ENCODE measurements at places on chromosomes 2 and 18.

DNA sequence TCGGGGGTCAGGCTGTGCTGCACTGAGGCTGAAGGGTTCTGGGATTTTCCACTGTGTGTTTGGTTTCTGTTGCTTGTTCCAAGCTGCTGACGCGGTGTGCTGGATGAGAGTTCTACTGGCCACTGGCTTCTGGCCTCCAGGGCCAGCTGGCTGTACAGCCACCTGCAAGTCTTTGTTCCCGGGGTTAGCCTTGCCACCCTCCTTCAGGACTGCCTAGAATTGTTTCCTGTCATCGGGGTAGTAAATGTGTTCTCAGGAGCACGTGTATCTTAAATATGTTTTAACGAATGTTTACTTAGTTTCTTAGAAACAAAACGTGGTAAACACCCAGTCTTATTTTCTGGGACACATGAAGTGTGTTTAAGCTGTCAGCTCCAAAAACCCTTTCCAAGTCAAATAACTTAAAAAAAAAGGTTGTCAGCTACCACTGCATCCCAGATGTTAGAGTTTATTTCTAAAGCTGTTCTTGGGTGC is 231.2 kb downstream of the AGAP1 start:
- peak; percentile 14 for DNase-seq

DNA sequence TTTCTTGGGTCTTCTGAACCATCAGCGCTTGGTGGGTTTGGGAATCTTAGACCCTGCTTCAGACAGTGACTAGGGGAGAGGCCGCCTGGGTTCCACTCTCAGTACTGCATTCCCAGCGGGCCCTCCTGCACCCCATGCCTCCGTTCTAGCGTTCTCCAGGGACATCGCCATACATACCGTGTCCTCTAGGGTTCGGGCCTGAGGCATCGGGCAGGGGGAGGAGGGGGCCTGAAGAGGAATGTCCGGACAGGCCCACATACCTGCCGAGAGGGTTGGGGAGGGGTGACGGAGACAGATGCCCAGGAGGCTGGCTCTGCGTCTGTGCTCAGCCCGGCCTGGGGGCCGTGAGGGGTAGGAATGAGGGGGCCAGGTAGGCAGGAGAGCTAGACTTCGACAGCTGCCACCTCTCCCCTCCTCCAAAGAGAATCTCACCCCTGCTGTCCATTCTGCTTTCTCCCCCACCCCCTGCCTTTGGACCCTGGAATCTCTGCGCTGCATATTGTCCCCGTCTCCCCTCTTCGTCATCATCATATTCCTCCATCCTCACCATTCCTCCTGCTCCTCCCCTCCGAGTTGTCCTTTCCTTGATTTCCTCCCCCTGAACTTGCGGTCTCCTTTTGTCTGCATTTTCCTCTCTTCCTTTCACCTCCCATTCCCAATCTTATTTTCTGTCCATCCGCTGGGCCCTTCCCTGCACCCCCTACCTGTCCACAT is 7.8 kb upstream of the WNT10A start:
- no peak for DNase-seq

DNA sequence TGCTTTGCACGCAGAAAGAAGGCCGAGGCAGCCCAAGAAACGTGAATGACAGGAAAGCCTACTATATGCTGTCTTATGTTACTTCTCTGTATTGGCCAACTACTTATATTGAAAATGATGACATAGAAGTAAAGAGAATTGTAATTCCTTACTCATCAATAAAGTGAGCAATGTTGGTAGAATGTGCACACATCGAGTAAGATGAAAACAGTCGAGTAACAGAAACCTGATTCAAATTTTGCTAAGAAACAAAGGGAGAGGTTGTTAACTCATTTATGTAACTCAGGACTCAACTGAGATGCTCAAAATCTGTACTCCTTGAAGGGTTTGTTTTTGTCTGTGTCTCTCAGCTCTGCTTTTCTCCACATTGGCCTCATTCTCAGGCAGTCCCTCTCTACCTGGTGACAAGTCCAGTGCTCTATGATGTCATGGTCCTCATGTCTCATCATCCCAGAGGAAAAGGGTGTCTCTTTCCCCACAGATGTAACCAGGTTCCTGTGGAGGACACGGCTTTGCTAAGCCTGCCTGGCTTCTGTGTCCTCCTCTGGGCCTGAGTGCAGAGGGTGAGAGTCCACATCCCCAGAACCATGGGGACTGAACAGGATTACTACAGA is 30.3 kb upstream of the CCDC93 start:
- no peak for DNase-seq

DNA sequence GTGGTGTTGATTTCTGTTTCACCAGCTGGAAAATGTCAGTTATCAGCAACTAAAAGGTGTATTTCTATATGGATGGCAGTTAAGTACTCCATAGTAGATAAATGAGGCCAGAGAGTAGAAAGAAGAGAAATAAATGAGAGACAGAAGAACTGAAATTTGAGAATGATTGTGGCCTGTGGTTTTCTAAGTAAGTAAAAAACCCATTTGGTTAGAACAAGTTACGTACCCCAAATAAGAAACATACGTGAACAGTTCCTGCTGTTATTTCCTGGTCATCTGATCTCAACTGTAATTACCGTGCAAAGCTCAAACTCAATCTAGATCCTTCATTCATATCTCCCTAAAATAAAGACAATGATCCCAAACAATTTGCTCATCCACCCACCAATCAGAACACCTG is 181.3 kb downstream of the PID1 start:
- no peak for DNase-seq

- DNase-seq: no peak
Measured at GRCh38 chr2:138536302-138536701, 34.7 kb downstream of the SPOPL start.

- no peak for DNase-seq
Measured at GRCh38 chr2:190352668-190353536, 9.5 kb downstream of the INPP1 start.

- DNase-seq: peak; percentile 70
Measured at GRCh38 chr2:198309673-198310280, 505.4 kb downstream of the PLCL1 start.

DNA sequence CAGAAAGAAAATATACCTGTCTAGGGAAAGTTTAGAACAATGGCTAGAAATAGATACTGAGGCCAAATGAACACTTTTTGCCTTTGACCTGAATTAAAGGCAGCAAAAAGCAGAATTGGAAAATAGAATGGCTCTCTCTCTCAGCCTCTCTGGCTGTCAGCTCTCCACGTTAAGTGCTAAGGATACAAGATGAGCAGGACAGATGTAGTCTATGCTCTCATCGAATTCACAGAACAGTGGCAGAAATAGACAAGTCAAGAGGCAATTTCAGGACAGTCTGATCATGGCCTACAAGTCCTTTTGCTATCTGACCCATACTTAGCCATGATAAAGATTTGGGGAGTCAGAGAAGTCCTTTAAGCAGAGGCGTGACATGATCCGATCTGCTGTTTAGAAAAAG is 120.2 kb upstream of the CREB1 start:
- DNase-seq: no peak

DNA sequence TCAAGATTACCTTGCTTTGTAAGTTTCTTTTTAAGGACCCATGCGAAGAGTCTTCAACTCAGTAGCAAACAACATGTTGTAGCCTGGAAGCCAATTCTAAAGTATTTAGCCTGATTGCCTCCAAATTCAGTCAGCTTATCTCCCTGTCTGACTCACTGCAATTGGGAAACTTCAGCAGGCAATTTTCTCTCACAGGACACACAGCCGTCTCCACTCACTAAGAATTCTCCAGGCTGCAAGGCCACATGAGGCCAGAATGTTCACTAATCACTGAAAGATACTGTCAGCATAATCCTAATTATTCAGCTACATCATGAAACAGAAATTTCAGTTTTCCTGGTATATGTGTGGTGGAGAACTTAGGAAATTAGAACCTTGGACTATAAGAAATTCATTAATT is 78.1 kb upstream of the PDE1A start:
- peak; percentile 95 for DNase-seq

GRCh38 chr2:19369341-19369955 is 11.0 kb upstream of the OSR1 start:
- DNase-seq: peak; percentile 76

DNA sequence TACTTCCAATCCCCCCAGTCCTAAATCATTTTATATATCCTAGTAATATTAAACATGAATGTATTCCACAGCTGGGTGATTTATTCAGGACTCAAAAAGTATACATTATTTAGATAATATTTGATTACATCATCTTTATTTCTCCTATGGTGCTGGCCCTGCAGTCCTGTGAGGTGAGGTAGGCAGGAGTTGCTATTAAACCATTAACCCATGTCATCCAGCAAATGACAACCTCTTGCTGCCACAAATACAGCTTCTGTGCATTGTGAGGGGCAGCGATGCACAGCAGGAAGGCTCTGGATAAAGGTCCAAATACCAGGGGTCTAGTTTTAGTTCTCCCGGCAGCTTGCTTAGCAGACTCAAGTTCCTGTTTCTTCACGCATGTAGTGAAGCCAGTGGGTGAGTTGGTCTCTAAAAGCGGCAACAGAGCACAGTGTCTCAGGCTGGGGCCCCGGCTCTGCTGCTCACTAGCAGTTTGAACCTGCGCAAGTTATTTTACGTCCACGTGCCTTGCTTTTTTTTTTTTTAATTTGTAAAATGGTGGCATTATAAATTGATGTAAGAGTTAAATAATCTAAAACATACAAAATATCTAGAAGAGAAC is 36.1 kb downstream of the INSIG2 start:
- no peak for DNase-seq

GRCh38 chr2:232400256-232401015 is 6.2 kb upstream of the ALPG start:
- DNase-seq: no peak

DNA sequence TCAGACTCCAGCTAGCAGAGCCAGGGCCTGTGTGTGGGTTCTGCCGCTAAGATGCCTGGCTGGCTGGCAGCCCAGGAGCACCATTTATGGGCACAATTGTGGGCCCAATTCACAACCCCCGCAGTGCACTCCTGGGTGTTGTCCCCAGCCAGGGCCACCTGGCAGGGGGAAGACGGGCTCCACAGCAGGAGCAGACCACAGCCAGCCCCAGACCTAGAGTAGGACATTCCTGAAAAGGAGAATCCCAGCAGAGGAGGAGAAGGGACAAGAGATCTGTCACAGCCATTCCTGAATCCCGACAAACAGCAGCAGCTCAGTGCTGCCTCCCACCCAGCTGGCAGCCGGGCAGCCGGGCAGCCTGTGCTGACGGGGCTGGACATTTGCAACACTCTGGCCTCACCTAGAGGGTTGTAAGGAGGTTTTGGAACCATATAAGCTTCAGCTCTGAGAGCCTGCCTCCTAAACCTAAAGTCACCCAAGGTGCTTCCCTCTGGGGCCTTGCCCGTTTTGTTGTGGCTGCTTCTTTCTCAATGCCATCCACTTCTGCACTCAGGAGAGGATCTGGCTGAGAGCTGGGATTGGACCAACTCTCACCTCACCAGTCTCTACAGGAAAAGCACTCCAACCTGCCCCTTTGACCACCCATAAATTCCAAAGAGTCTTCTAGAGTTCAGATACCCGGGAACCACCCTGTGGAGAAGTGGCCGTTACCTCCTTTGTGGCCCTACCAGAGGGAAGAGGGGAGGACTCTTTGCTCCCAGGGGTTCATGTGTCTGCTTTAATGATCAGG is 4.1 kb upstream of the TMEM177 start:
- no peak for DNase-seq

- peak; percentile 10 for DNase-seq
Measured at GRCh38 chr2:213834746-213835145, 550.5 kb downstream of the SPAG16 start.

DNA sequence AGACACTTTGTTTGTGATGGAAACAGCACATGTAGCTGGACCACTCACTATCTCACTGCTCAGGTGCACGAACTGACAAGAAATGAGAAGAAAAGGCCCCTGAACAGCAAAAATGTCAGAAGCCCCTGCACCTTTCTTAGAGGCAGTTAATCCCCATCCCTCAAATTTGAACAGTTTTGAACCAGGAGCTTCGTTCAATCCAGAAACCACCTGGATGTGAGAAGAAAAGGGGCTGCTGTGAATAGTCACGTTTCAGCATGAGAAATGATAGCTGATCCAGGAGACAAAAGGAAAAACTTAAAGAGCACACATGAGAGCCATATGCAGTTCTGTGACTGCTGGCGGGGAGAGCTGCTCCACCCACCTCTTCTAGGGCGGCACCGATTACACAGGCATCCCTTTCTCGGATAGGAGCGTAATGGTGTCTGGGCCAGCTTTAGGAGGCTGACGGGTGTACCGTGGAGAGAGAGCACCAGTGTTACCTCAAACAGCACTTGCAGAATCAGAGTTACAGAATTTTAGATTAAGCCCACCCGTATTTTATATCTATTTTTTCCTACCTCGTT is 117.0 kb upstream of the EML6 start:
- DNase-seq: no peak

- DNase-seq: peak; percentile 22
Measured at GRCh38 chr18:57741273-57741672, 61.8 kb downstream of the ATP8B1 start.

- no peak for DNase-seq
Measured at GRCh38 chr18:62539284-62540165, 16.7 kb downstream of the ZCCHC2 start.

DNA sequence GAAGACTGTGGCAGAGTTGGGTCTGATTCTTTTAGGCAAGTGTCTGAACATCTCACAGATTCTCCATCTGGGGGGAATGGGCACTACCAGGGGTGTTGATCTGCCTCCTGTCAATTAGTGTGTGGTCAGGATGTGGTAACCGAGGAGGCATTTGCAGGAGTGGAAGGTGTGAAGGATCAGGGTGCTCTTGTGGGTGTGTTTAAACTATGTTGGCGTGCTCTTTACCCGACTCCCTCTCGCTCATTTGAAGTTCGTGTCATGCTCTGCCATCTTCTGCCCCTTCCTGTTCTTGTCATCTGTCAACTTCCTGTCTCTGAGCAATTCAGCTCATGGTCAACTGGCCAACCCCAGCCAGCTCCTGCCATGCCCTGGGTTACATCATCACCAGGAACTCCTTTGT is 107.9 kb downstream of the RTN4 start:
- no peak for DNase-seq

GRCh38 chr2:88450925-88451810 is 1.3 kb downstream of the FOXI3 start:
- no peak for DNase-seq

DNA sequence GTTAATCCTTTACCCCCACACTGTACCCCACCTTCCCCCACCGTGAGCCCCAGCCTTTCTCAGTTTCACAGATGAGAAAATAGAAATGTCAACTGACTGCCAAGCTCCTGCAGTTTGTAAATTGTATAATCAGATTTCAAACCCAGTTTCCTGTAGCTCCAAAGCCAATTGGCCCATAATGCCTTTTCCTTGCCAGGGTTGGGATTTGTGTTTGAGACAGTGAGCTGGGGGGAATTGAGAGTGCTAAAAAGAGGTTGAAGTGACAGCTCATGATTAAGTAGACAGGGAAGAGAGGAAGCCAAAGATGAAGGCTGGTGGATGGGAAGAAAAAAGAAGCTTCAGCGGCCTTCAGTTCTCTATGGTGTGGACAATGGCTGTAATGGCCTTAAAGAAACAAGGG is 10.7 kb downstream of the OSBPL6 start:
- DNase-seq: no peak

GRCh38 chr18:23591011-23591410 is 4.7 kb upstream of the NPC1 start:
- DNase-seq: no peak

GRCh38 chr2:467892-468647 is 180.2 kb upstream of the ALKAL2 start:
- DNase-seq: no peak

- no peak for DNase-seq
Measured at GRCh38 chr2:215447673-215448081, 11.8 kb upstream of the FN1 start.

GRCh38 chr18:75730249-75730648 is 302.7 kb upstream of the SMIM21 start:
- DNase-seq: no peak

Measured in fibroblast of pulmonary artery (primary cell).